ENCODE measurements at places on chromosomes 16 and 17.

DNA sequence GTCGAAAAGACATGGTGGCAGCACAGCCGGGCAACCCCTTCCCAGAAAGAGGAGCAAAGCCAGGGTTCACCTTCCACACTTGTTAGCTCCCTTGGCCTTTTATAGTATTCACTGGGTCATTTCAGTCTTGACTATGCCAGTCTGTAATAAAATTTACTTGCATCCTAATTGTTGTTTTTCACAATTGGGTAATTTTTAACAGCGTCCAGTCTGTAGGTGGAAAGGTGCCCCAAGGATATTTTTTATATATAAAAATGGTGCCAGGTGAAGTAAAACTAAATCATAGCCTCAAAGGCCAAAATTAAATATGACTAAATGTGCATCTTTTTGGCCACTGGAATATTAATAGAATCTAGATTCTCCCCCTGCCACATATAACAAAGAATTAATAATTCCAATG, at the start of gene KRT26:
KRT26 (minus strand) TSS at position 101 of the 400 bp plus-strand sequence; CDS start at position 13, 88 bp downstream.
- DNase-seq, result no peak

GRCh38 chr17:48634493-48635208, 8.5 kb upstream of the HOXB9 start:
- DNase-seq, result no peak

DNA sequence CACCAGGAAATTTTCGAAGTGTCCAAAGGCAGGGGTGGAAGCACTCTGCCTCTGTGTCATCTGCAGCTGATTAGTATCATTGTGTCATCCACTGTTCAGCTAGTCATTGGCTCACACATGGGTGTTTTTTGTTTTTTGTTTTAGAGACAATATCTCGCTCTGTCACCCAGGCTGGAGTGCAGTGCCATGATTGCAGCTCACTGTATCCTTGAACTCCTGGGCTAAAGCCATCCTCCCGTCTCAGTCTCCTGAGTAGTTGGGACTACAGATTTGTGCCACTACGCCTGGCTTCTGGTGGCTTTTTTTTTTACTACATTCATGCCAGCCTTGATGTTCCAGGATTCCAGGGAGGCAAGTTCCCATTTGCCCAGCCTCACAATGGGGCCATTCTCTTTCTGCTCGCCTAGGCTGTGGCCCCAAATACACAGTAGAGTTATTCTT, 32.5 kb upstream of the MYO18A start:
- no peak for DNase-seq

- DNase-seq, result no peak
These were observed 5.7 kb downstream of the CCR7 start for GRCh38 chr17:40559564-40559916.

GRCh38 chr17:29141514-29141876, 38.7 kb downstream of the MYO18A start:
- DNase-seq, result no peak

GRCh38 chr17:27849474-27850185, 43.5 kb downstream of the LYRM9 start:
- no peak for DNase-seq

- no peak for DNase-seq
These were observed 182 bp upstream of the SPECC1 start for GRCh38 chr17:20009052-20009301.

DNA sequence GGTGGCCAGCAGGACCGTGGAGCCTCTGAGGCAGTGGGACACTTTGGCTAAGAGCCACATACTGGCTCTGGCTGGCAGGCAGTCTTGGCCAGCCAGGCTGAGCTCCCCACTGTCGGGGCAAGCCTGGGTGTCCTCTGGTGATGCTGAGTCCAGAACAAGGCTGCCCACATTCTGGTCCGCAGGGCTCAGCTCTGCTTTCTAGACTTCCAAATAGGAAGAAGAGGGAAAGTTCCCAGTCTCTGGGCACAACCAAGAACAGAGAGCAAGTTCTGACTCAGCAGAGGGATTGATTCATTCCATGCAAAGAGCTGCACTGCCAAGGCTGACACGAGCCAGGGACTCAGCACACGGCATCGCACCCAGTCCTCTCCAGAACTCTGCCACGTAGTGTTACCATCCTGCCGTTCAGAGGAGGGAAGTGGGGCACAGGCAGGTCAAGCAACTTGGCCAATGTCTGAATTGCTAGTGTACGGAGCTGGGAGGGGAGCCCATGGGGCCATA, 58.9 kb downstream of the NOS2 start:
- DNase-seq, result no peak

GRCh38 chr16:83968891-83969649, 1.0 kb downstream of the NECAB2 start:
- no peak for DNase-seq

DNA sequence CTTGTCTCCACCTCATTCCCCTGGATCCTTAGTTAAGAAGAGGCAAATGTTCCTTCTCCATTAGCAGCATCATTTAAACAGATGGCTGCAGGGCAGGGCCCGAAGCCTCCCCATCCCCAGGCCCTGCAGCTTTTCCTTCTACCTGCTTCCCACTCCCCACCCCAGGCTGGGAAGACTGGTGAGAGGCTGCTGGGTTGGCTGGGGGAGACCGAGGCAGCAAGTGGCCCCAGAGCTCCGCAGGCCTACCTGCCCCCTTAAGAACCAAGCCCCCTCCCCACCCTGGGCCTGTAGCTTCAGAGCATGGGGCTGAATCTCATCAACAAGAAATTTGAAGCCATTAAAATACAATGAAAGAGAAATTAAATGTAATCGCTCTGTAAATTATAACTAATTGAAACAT, 22.1 kb upstream of the RPL38 start:
- DNase-seq, result no peak

DNA sequence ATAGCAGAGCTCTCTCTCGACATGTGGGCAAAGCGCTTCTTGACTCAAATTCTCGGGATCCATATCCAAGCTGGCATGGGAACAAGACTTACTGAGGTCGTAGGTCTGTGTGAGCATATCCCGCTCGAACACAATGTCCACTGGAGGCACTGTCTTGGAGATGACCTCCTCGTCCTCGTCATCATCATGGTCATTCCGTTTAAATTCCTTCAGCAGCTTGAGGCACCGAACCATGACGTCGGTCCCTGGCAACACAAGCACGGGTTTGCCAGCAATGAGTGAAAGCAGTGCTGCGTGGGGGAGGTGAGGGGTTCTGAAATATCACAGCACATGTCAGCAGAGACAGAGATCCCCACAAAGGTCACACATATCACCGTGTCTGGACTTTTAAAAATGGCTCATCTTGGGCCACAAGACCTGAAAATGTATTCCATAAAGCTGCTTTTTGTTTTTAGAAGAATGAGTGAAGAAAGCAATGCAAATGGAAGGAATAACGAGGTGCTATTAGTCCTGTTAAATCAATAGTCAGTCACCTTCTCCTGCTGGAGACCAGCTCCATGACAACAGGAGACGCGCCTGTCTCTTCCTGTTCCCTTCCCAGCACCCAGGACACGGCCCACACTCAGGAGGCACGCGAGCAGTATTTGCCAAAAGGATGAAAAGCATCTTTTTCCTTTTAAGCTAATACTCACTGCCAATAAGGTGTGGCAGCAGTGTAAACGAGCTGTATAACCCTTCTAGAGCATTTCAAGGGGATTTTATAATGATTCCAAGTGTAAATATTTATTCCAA, 37.9 kb downstream of the GTF3C1 start:
- no peak for DNase-seq

DNA sequence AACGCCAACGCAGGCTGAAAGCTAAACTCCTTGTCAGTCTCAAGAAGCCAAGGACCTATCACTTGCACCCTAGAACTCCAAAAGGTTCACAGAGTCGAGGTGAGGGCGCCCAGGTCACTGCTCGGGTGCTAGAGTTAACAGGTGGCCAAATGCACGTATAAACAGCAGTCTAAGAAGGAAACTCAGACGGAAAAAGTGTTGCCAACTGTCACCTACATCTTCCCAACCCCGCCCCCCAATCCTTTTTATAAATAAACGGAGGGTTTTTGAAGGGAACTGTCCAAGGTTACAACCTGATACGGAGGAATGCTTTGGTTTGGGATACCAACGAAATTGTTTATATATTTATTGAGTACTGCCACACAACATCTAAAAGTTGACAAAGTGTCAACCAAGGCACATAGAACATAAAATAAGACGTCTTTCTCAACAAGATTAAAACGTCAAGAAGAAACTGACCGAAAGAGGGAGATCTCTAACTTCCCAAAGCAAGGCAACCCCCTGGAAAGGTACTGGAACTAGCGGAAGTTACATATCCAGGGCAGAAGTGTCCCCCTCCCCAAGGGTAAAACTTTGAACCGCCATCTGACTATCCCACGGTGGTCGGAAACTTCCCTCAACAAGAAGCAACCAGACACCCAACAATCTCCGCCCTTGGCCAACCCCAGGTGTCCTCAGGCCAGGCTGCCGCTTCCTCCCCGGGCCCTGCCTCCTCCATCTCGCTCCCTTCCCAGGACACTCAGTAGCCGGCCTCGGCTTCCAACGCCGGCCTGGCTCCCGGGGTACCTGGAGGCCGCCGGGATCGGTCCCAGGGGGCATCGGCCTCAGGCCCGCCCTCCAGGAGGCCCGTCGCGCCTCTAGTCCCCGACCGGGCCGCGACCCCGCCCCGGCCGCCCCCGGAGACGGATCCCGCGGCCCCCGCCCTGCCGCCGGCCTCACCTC, 982 bp downstream of the SPAG9 start:
- no peak for DNase-seq

DNA sequence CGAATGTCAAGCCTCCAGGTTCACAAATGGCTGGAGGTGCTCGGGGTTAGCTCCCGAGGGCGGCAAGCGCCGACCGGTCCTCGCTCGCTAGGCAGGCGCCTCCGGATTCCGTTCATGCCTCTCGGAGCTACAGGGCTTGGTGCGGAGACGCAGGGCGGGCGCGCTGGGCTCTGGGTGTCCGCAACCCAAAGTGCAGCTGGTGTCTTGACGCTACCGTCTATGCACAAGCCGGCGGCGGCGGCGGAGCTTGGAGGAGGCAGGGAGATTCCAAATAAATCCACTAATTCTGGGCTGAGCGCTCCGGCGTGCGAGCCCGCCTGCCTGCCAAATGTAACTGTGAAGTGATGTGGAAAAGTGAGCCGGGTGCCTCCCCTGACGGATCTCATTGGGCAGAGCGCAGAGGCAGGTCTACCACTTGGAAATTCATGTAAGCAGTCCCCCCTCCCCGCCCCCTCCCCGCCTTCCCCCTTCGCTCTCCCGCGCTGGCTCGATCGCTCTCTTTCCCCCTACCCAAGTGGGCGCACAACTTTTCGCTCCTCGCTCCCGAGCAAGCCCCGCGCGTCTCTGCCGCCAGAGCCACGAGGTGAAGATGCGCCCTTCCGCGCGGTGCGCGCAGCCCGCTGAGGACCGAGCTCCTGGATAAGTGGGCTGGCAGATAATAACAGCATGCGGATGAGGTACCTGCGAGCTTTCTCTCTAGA, at the start of gene CDH8:
CDH8 (minus strand) TSS at position 338 of the 701 bp plus-strand sequence. CDS start 15,035 bp downstream, outside the sequence.
- DNase-seq, result no peak

GRCh38 chr17:55540414-55541091, 29.3 kb upstream of the SMIM36 start:
- no peak for DNase-seq

DNA sequence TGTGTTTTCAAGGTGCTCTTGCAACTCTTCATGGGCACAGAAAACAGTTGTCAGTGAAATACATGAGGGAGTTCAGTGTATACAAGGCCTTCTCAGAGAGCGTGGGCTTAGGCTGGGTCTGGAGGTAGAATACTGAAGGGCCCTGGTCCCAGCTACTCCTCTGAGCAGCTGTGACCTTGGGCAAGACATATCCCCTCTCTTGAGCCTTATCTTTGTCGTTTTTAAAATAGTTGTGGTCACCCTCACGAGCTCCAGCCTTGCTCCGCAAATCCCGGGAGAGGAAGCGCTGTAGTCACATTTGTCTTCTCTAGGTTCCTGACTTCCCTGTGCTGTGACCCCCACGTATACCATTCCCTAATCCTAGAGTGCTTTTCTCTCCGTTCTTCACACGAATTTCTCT, 3.6 kb downstream of the ZNRF1 start:
- no peak for DNase-seq

GRCh38 chr16:50889276-50889675, 147.4 kb downstream of the CYLD start:
- DNase-seq, result no peak

GRCh38 chr16:27253526-27253930, 15.0 kb downstream of the NSMCE1 start:
- DNase-seq, result no peak

- DNase-seq, result no peak
These were observed 36.9 kb downstream of the SOST start for GRCh38 chr17:43721537-43722268.

DNA sequence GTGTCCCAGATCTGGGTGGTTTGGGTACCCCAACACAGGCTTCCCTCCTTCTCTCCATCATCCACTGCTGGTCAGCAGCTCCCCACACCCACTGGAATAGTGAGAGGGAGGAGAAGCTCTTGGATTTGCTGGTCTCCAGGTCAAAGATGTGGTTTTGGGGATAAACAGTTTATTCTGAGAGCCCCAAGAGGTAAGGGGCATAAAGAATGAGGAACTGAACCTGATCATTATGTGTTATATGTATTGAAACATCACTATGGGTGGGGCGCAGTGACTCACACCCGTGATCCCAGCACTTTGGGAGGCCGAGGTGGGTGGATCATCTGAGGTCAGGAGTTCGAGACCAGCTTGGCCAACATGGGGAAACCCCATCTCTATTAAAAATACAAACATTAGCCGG, 3.9 kb downstream of the DPEP2 start:
- no peak for DNase-seq

GRCh38 chr17:73323409-73324159, 11.8 kb upstream of the CDC42EP4 start:
- DNase-seq, result no peak

GRCh38 chr16:27780468-27781194, 230.7 kb downstream of the KATNIP start:
- DNase-seq, result no peak

DNA sequence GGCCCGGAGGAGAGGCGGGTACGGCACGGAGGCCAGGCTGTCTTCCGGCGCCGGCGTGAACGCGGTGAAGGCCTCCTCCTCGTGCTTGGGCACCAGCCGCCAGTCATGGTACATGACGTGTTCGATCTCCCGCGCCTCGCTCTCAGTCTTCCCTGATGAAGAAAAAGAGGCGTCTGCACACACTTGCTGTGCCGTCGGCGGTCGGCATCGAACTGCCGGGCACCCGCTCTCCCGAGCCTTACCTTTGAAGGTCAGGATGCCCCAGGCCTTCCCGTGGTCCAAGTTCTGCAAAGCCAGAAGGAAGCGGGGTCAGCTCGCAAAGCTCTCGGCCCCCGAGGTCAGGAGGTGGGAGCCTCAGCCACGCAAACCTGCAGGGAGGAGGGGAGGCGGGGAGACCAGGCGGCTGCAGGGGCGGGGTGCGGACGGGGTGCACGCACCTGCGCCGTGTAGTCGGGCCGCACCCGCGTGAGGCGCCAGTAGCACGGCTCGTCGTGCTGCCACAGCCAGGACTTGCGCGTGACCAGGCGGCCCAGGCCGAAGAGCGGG, at the start of gene EME2:
EME2 (plus strand) TSS at position 449 of the 546 bp plus-strand sequence. CDS start 418 bp downstream, outside the sequence.
- DNase-seq, result no peak

DNA sequence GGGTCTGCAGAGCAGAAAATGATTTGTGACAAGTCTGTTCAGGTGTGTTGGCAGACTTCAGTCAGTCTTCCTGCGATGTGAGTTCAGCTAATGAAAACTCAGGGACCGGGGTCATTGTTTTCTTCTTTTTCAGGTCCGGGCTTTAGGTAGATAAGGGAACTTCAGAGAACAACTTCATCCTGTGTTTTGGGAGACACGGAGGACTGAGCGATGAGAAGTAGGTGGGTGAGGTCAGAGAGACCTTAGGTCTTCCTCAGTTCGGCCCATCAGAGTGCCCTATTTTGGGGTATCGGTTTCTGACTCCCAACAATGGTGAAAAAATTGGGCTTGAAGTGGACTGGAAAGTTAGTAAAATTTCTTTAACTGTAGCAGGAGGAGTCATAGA, 88.9 kb upstream of the ATF7IP2 start:
- DNase-seq, result no peak
